ENCODE measurements at places on chromosomes 1 and 21. TPM values are rescaled to one million over a fixed set of nuclear protein-coding genes. Genes with fewer than 3 reads are reported as not detected.

The ABCG1 gene
- total RNA-seq: 5.4 TPM

The ORC1 gene
- 2.2 TPM for total RNA-seq

The LENEP gene
- not detected for total RNA-seq

The FMO4 gene
- total RNA-seq: 1.8 TPM

The EDN2 gene
- not detected for total RNA-seq

The ZZZ3 gene
- 71.9 TPM for total RNA-seq

The ARHGEF19 gene
- total RNA-seq: 2.7 TPM

The FCRL2 gene
- total RNA-seq: not detected

The NBPF12 gene
- 13.7 TPM for total RNA-seq

The TNFRSF1B gene
- 0.27 TPM for total RNA-seq
